ENCODE measurements at places on chromosomes 5 and 9. TPM values are rescaled to one million over a fixed set of nuclear protein-coding genes. Genes with fewer than 3 reads are reported as not detected.

Gene SH3RF2
- 14.3 TPM for total RNA-seq

Gene PCDHA1
- total RNA-seq, result not detected

Gene UBE2D2
- 89.6 TPM for total RNA-seq

Gene WDR38
- total RNA-seq, result 28.9 TPM

Gene TYRP1
- total RNA-seq, result 1.4 TPM

Gene SLC6A18
- not detected for total RNA-seq

Gene SPATA31C1
- not detected for total RNA-seq

Gene PDE6A
- not detected for total RNA-seq

DNA sequence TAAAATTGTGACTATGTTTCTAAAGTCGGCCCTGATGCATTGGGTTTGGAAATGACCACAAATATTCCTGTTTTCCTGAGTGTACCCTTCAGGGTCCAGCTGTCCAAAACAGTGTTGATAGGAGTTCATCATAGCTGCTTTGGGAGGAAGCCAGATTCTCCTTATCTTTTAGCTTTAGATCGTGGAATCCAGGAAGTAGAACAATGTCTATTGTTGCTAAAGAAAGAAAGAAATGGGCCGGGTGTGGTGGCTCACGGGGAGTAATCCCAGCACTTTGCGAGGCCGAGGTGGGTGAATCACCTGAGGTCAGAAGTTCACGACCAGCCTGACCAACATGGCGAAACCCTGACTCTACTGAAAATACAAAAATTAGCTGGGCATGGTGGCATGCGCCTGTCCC is 9.5 kb downstream of the CAVIN4 start:
- H3K4me3 ChIP-seq, result no peak overlapping the region
- H3K36me3 ChIP-seq, result no peaks in the 10 kb centered on the region
- no peaks in the 10 kb centered on the region for H3K4me1 ChIP-seq
- no peak for DNase-seq
- peak overlapping the region; percentile 57 for H3K27ac ChIP-seq

DNA sequence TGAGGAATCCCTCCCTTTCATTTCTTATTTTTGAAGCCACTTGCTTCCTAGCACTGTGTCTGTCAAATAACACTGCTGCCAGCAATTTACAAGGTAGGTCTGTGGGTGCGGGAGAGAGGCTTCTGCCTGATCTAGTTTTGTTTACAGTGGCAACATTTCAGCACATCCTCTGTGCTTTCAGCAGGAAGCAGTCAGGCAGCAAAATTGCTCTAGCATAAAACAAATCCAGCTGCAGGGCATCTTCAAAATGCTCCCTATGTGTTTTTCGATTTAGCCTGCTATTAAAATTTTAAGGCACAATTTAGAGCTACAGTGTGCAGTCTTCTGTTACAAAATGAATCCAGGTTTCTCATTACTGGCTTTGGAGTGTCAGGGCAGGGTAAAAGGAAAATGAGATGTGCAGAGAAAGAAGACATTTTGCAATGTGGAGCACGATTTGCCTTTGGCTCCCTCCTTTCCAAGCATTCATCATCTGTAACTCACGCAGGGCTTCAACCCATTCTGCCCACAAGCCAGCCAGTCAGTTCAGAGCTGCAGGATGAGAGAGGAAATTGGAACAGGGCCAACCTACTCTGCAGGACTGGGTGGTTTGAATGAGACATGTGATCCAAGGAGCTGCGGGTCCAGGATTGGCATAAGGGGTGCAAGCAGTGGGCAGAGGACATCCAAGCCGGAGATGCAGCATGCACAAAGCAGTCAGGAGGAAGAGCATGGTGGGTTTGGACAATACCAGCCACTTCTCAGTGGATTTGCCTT is 143.4 kb upstream of the APC start:
- no peaks in the 10 kb centered on the region for H3K36me3 ChIP-seq
- no peak overlapping the region for H3K4me3 ChIP-seq
- H3K27ac ChIP-seq, result no peak overlapping the region
- no peaks in the 10 kb centered on the region for H3K4me1 ChIP-seq

GRCh38 chr9:121206516-121207370 is 5.1 kb upstream of the RAB14 start:
- H3K4me1 ChIP-seq, result no peaks in the 10 kb centered on the region
- no peak overlapping the region for H3K27ac ChIP-seq
- no peaks in the 10 kb centered on the region for H3K27me3 ChIP-seq

- peaks cover 11% of the 10 kb centered on the region for H3K36me3 ChIP-seq
- no peak overlapping the region for H3K27ac ChIP-seq
- H3K4me3 ChIP-seq, result no peak overlapping the region
- H3K4me1 ChIP-seq, result no peaks in the 10 kb centered on the region
- no peaks in the 10 kb centered on the region for H3K27me3 ChIP-seq
These were observed 11.1 kb downstream of the GM2A start for GRCh38 chr5:151264113-151264512.

DNA sequence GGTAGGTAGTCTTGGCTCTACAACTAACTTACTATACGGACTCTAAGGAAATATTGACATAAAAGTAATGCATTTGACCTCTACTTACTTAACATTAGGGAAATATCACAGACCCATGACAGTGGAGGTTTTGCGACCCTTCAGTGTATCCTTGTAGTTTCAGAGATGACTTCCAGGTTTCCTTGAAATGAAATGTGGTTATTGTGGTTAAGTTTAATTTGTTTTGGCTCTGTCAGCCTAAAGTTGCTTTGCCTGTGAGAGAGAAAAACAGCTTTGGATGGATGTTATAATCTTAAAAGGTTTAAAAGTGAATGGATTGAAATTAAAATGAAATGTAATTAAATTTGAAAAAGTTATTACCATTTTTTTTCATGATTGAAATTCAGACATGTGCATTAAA is 42.9 kb downstream of the LRRTM2 start:
- H3K4me1 ChIP-seq, result peaks cover 4% of the 10 kb centered on the region
- H3K27ac ChIP-seq, result no peak overlapping the region
- peaks cover 19% of the 10 kb centered on the region for H3K36me3 ChIP-seq
- DNase-seq, result no peak
- H3K4me3 ChIP-seq, result no peak overlapping the region
- no peaks in the 10 kb centered on the region for H3K27me3 ChIP-seq

DNA sequence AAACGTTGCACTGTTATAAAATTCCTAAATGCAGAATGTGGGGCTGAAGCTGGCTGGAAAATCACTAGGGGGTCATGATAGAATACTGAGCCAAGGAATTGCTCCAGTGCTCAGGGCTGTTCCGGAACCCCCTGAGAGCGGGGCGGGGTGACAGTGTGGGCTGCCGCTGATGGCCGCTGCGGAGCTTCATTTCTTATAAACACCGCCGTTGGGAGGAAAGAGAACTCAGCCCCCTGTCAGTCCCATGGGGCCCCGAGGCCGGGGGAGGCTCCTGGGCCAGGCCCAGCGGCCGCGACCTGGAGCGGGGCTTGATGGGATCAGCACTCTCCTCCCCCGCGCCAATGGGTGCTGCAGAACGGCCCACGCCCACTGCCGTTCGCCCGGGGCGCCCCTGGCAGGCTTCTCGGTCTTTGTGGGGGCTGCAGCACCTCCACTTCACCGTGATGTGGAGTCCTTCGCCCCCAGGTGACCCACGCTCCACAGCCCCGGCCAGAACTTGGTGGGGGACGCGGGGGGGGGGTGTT is 5.2 kb upstream of the IRF1 start:
- no peaks in the 10 kb centered on the region for H3K36me3 ChIP-seq
- H3K27me3 ChIP-seq, result no peaks in the 10 kb centered on the region
- DNase-seq, result peak; percentile 95
- H3K4me1 ChIP-seq, result peaks cover 12% of the 10 kb centered on the region
- peak overlapping the region; percentile 93 for H3K27ac ChIP-seq

DNA sequence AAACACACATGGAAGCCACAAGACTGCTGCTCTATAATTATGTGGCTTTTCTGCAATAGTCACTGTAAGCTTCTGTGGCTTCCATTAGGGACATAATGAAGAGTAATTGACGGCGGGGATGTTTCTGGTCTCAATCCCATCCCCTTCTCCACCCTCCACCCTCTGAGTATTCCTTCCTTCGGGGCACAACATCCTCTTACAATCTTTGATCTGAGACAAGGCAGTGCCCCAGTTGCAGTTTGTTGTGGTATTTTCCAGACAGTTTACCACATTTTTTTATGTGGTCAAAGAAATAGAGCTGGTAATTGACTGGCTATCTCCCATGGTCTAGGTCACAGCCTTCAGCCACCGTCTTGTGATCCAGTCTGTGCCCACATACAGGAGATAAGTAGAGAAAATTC is 277.7 kb downstream of the NR2F1-AS1 start:
- no peaks in the 10 kb centered on the region for H3K27me3 ChIP-seq
- no peak for DNase-seq
- no peak overlapping the region for H3K4me3 ChIP-seq
- peaks cover 46% of the 10 kb centered on the region for H3K4me1 ChIP-seq

DNA sequence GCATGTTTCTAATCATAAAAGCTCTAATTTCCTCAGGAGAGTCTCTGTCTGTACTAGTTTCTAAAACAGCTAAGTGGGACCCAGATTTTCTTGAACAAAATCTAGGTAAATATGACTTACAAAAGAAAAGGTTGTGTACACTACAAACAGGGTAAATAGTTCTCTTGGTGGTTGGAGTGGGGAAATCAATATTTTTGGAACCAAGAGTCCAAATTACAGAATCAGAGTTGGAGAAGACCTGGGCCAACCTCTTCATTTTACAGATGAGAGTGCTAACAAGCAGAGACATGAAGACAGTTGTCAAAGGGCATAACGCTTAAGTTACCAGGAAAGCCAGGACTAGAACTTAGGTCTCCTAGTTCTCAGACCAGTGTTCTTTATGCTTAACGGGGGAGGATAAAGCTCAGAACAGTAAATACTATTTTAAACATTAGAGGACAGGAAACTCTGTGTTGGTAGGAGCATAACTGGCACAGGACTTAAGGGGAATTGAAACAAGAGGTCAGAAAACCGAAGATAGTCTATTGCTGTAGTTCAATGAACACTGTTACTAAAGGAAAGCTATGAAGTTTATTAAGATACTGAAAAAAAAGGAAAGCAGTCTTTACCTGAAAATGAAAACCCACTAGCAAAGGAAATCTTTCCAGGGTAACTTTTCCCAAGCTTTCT is 9.3 kb upstream of the GOLGA1 start:
- no peaks in the 10 kb centered on the region for H3K36me3 ChIP-seq
- H3K27ac ChIP-seq, result no peak overlapping the region
- no peak overlapping the region for H3K4me3 ChIP-seq
- H3K27me3 ChIP-seq, result no peaks in the 10 kb centered on the region
- H3K4me1 ChIP-seq, result no peaks in the 10 kb centered on the region
- DNase-seq, result no peak

- H3K27ac ChIP-seq, result peak overlapping the region; percentile 8
- no peaks in the 10 kb centered on the region for H3K36me3 ChIP-seq
- no peak overlapping the region for H3K4me3 ChIP-seq
- H3K27me3 ChIP-seq, result no peaks in the 10 kb centered on the region
- no peak for DNase-seq
These were observed 75.5 kb downstream of the SEMA4D start for GRCh38 chr9:89422151-89422975.

DNA sequence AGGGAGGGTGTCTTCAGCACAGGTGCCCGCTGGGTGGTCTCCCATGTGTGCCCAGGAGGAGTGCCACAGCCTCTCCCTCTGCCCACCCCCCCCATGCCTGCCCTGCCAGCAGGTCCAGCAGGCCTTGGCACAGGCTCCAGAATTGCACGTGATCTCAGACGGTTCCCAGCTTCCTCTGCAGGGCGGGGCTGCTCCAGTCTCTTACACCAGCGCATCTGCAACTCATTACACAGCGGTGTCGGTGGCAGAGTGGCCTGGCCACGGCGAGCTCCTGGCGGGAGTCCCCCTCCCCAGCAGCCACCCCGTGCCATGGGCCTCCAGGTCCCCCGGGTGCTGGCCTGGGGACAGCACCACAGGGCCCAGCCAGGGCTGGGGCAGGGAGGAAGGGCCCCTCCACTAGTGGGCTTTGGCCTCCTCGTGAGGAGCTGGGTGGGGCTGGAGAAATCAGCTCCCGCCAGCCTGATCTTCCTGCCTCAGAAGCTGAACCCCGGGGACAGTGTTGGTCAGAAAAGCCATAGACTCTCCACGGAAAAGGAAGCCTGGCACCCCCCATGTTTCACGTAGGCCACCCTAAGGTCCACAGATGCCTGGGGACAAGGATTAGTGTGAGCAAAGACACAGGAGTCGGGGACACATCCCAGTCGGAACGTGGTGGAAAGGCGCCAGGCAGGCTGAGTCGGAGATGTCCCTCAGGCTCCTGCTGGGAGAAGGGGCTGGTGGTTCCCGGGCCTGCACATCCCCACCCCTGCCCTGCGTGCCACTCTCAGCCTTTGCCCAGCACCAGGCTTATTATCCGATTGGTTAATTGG is 40.2 kb downstream of the RXRA start:
- H3K4me3 ChIP-seq, result no peak overlapping the region
- peak; percentile 90 for DNase-seq
- H3K4me1 ChIP-seq, result peaks cover 39% of the 10 kb centered on the region
- no peaks in the 10 kb centered on the region for H3K36me3 ChIP-seq
- peak overlapping the region; percentile 84 for H3K27ac ChIP-seq

GRCh38 chr5:149337736-149338135 is 7.6 kb upstream of the GRPEL2 start:
- peaks cover 7% of the 10 kb centered on the region for H3K36me3 ChIP-seq
- no peaks in the 10 kb centered on the region for H3K4me1 ChIP-seq
- H3K27me3 ChIP-seq, result no peaks in the 10 kb centered on the region
- H3K4me3 ChIP-seq, result no peak overlapping the region

DNA sequence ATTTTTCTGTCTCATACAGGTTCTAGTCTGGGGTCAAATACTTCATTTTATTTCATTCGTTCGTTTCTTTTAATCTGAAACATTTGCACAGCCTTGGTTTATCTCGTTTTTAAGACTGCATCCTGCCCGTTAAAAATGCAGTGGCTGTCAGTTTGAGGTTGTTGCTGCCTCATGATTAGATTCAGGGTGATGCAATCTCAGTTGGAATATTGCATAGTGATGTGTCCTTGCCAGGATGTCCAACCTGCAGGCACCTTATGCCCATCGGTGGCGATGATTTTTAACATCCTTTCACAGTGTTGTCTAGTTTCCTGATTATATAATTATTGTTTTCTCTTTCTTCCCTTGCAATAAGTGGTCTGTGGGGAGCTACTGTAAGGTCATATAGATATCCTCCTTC is 45.1 kb downstream of the SH3GL2 start:
- no peaks in the 10 kb centered on the region for H3K4me1 ChIP-seq
- DNase-seq, result no peak
- H3K27me3 ChIP-seq, result no peaks in the 10 kb centered on the region
- H3K27ac ChIP-seq, result no peak overlapping the region
- no peak overlapping the region for H3K4me3 ChIP-seq

GRCh38 chr5:149240354-149240998 is 31.2 kb upstream of the AFAP1L1 start:
- H3K4me1 ChIP-seq, result no peaks in the 10 kb centered on the region
- H3K36me3 ChIP-seq, result peaks cover 43% of the 10 kb centered on the region
- no peak overlapping the region for H3K27ac ChIP-seq
- H3K27me3 ChIP-seq, result no peaks in the 10 kb centered on the region

DNA sequence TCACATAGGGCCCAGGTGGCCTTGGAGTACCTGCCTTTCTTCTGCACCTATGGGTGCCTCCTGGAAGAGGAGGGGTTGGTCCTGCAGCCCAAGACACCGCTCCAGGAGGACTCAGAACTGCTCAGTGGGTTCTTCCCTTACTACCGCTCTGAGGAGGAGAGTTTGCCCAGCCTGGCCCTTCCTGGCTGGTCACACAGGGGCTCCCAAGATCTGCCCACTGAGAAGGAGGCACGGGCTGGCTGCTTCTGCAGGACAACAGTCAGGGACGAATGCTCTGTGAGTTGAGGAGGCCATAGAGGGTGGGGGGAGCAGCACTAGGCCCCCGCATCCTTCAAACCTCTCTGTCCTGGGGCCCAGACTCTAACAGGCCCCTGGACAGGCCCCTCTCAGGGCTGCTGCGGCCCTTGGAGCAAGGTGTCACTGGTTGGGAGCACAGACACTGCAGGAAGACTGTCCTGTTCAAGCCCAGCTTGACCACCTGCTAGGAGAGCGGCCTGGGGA is 9.9 kb upstream of the SLC25A48 start:
- H3K27me3 ChIP-seq, result no peaks in the 10 kb centered on the region
- H3K4me1 ChIP-seq, result no peaks in the 10 kb centered on the region
- no peak overlapping the region for H3K4me3 ChIP-seq
